ENCODE measurements at places on chromosomes 13 and 19.
A peak's percentile ranks its signal among the peaks of the same experiment; 100 is the strongest.

GRCh38 chr13:66353664-66354063 lies 876.5 kb downstream of the PCDH9 start:
- DNase-seq, result no peak

GRCh38 chr13:113050734-113051431 lies 54.7 kb upstream of the F7 start:
- no peak for DNase-seq

GRCh38 chr13:44232774-44233173 lies 140.8 kb upstream of the SERP2 start:
- DNase-seq, result no peak

DNA sequence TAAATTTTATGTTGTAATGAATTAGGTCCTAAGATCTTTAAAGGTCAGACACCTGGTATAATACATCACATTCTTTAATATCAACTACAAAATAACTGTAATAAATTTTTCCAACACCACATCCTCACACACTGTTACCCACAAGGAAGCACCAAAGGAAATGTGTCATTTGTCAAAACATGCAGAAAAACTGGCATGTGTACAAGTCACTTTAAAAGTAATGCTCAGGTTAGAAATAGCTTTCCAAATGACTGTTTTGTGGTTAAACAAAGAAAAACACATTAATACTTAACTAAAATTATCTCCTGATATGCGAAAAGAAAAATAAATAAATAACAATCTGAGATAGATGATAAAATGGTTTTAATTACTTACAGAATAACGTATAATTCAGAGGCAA lies 74.7 kb downstream of the MZT1 start:
- DNase-seq, result peak; percentile 21

GRCh38 chr13:51559946-51560735 lies 24.1 kb upstream of the WDFY2 start:
- no peak for DNase-seq

DNA sequence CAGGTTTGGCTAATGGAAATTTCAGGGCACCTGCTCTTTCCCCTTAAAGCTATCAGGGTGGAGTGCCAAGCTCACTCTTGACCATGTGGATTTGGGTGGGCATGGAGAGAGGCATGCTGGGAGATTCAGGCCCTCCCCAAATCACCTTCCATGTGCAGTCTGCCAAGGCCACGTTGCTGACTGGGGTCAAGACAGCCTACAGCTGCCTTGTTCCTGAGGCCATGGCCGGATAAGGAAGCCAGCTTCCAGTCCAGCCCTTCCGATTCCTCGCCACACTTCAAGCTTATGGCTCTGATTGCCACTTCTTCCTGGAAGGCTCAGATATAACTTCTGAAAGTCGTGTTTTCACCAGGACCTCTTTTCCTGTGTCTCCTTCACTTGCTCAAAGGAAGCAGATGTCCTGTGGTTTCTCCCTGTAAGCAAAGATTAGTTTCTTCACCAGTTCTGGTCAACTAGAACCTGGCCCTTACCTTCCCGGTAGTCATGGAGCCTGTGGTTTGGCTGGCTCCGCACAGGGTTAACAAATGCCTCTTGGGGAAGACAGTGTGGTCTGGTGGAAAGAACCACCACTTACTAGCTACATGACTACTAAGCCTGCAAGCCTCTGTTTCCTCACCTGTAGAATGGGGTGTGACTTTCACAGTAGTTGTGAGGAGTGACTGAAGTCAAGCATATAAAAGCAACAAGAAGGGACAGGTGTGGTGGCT lies 16.1 kb upstream of the TPT1 start:
- DNase-seq, result no peak

GRCh38 chr19:408902-409515 lies at the start of gene C2CD4C:
Gene C2CD4C, minus strand, starts transcription at chr19:409147. Its CDS starts 786 bp downstream, at chr19:408361.
- DNase-seq, result no peak

Measured in renal cortical epithelial cell (primary cell).